ENCODE measurements at places on chromosomes 4 and X.

GRCh38 chrX:56782352-56782751 lies 53.3 kb downstream of the NBDY start:
- no peak for DNase-seq

DNA sequence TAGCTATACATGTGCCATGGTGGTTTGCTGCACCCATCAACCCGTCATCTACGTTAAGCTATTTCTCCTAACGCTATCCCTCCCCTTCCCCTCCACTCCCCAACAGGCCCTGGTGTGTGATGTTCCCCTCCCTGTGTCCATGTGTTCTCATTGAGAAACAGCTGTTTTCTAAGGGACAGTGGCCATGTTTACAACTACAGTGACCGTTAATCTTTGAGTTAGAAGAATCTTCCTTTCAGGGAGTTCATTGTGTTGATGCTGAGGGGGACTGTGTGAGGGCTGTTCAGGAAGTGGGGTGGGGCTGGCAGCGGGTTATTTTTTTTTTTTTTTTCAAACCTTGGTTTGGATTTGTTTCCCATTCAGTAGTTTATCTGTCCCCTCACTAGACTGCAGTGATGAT lies 179.9 kb downstream of the NHS start:
- no peak for DNase-seq

DNA sequence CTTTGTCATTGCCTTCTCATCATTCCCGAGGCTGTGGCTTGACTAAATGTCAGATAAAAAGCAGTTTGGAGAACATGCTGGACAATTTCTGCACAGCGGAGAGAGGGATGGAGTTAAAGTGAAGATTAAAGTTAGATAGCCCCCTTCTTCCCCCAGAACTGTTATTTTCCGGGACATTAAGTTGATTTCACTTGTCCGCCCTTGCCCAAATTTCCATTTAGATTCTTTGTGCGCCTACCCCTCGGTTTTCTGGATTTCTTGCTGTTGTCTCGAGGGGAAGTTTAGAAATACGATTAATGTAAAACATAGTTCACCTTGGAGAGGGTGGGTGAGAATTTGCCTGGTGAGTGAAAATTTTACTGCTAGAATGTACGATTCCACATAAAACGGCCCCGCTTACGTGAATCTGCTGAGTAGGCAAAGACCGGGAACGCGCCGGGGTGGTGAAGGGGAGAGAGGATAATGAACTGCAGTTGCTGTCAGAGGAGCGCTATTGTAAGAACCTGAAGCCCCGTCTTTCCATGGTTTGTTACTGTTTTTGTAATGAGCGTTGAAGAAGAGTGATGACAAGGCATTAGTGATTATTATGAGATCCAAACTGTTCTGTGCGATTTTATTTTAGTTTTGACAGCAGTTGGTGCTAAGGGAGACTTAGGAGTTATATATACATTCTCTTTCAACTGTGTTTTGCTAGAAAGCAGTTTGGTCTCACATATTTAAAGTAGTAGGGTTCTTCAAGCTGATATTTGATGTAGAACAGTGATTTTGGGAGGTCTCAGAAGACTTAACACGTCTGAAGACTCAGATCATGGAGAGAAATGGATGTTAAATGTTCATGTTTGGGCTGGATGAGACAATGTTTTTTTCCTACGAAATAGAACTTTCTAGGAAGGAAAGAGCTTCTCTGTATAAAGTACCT lies 73.0 kb downstream of the AFF1 start:
- peak; percentile 34 for DNase-seq

DNA sequence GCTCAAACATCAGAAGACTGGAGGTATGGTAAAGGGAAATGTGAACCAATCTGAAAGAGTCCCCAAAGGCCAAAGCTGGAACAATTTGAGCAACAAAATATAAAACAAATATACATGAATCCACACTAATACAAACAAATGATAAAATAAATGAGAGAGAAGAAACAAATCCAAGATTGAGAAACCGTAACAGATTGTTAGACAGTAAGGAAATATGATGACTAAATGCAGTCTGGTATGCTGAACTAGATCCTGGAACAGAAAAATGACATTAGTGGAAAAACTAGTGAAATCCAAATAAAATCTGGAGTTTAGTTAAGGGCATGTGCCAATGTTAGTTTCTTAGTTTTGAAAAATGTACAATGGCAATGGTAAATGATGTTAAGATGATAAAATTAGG lies 15.9 kb downstream of the PPA2 start:
- no peak for DNase-seq

- peak; percentile 49 for DNase-seq
Observed at GRCh38 chr4:102554482-102554881, 53.3 kb downstream of the NFKB1 start.
